ENCODE measurements at places on chromosomes 3 and 15.

GRCh38 chr3:77296527-77296926 is 256.6 kb downstream of the ROBO2 start:
- no peak for DNase-seq

DNA sequence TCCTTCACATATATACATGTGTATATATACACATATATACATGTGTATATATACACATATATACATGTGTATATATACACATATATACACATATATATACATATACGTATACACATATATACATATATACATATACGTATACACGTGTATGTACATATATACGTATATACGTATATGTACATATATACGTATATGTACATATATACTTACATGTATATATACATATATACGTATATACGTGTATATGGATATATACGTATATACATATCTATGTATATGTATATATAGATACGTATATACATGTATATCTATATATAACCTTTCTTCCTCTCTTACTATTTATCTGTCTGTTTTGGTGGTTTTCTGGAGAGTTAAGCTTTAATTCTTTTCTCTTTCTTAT is 114.8 kb downstream of the NR2E3 start:
- no peak for DNase-seq

GRCh38 chr15:86312486-86312885 is 232.8 kb downstream of the AGBL1 start:
- DNase-seq = no peak

DNA sequence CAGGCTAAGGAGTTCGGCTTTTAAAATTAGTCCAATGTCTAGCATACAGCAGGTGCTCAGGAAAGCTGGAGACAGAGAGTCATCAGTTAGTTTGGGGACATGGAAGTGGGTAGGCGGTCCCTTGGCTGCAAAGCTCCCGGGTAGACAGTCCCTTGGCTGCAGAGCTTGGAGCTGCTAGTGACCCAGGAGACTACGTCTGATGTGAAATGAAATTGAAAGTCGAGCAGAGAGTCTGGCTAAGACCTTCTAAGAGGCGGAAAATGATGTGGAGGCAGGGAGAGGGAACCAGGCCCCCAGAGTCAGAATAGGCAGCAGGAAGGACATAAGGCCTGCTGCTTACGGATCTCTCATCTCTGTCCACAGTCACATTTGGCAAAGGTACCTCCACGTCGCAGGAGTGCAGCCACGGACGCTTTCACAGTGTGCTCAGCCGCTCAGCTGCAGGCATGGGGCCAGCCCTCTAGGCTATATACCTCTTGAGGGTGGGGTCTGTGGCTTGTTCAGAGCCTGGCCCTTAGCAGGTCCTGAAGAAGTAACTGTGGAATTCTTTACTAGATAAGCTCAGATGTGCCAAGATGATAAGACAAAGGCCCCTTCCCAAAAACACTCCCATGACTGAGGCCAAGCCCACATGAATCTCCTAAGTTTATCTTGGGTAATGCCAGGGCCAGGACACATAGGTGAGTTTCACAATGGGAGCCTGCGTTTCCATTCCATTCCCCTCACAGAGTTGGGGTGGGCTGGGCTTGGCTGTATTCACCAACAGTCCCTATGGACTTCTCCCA is 131.7 kb downstream of the XXYLT1 start:
- DNase-seq = no peak

- no peak for DNase-seq
These were observed 487.2 kb upstream of the ATP11B start for GRCh38 chr3:182305881-182306665.

GRCh38 chr3:187237741-187238140 is 40.5 kb downstream of the RTP1 start:
- DNase-seq = no peak

GRCh38 chr3:27024493-27024892 is 344.7 kb downstream of the NEK10 start:
- no peak for DNase-seq

GRCh38 chr3:11390411-11391131 is 118.4 kb downstream of the ATG7 start:
- no peak for DNase-seq

GRCh38 chr3:58588030-58588614 is 10.9 kb upstream of the FAM107A start:
- no peak for DNase-seq

DNA sequence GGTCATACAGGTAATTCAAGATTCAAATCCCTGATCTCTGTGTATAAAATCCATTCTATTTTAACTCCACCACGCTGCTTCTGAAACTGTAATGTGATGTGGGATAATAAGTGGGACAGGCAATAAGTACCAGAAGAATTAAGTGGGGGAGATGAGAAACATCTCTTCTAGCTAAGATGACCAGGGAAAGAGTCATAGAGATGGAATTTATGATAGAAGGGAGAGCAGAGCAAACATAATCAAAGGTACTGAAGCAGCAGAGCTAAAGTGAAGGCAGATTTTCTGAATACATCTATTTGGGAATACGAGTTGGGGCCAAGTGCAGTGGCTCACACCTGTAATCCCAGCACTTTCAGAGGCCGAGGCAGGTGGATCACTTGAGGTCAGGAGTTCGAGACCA is 4.9 kb downstream of the MRPL47 start:
- DNase-seq = no peak

DNA sequence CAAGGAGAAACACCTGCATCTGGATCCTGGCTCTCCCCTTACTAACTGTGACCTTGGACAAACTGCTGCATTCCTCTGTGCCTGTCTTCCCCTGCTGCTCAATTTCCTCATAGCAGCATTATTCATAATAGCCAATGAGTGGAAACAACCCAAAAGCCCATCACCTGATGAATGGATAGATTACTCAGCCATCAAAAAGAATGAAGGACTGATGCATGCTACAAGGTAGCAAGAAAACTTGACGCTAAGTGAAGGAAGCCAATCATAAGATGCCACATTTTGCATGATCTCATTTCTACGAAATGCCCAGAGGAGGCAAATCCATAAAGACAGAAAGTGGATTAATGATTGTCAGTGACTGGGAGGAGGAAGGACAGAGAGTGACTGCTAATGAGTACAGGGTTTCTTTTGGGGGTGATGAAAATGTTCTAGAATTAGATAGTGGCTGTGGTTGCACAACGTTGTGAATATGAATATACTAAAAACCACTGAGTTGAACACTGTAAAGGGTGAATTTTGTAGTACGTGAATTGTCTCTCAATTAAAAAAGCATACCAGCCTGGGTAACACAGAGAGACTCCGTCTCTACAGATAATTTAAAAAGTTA is 11.2 kb downstream of the IGDCC4 start:
- DNase-seq = no peak

DNA sequence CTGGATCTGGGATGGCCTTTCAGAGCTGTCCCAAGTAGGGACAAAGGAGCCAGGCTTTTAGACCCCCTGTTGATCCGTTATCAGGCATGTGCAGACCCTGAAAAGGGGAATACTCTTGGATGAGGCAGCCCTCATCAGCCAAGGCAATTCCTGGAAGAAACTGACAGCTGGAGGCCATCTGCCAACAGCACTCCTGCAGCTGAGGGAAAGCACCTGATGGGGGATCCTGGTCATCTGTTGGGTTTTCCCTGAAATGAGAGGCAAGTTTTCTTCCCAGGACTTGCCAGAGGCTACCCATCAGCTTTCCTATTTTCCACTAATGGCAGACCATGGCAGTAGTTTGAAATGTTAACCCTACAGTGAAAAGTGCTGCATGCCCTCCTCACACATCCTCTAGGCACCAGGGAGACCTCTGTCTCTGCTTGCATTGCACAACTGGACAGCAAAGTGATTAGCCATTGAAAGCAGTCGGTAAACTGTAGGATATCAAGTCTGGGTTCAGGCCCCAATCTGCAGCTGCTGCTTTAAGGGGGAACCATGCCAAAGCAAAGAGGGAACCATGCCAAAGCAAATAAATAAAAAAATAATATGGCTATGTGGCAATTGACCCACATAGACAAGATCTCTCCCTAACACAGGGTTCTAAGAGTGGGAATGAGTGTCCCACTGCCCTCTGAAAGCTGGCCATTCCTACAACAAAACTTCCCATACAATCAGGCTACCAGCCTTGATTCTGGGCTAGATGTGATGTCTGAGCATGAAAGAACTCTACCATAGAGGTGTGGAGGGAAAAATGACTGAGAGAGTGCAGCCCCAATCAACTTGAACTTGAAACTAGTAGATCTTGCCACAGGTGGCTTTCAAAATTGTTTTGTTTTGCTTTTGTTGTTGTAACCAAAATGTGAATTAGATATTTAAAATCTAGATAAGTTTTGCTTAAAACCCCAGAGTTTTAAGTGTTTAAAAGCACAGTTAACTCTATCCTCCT is 232.0 kb upstream of the STT3B start:
- no peak for DNase-seq

GRCh38 chr15:51105430-51106016 is 10.8 kb upstream of the TNFAIP8L3 start:
- no peak for DNase-seq

DNA sequence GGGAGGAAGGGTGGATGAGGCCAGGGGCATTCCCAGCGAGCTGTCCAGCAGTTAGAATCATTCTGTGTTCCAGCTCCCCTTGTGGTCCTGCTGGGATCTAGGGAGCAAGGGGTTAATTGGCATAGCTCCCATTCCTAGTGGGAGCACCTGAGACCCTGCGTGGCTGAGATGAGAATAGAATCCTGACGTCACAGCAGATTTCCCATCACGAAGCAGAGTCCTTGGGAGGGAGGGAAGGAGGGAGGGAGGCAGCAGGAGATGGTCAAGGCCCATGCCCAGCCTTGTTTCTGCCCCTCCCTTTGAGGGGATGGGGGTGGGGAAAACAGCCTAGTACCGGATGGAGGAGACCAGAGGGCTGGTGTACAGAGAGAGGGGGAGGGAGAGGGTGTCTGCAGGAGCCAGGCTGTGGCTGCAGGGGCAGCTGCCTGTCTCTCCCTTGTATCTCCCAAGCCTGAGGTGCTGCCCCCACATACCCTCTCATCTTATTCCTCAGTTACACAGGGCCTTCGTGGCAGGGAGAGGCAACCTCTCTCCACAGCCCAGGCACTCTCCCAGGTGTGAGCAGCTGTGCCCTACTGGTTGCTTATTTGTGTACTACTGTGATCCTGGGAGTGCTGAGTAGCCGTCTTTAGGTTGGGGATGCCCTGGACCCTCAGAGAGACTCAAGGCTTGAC is 5.4 kb downstream of the TYRO3 start:
- no peak for DNase-seq

DNA sequence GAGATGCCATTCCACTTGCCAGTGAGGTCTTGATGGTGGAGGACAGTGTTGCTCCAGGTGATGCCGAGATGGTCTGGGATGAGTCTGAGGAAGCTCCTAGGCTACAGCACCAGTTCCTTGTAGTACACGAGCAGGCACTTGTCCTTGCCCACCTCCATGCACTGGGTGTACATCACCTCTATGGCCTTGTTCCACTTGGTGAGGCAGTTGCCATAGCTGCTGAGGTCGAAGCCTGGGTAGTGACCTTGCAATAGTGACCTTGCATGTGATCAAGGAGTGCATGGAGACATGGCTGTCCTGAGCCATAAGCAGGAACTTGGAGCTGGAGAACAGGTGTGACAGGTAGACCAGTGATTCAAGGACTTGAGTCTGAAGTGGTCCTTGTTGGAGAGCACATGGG is 47.6 kb downstream of the CDIN1 start:
- DNase-seq = no peak

GRCh38 chr15:70049701-70050301 is 47.9 kb downstream of the TLE3 start:
- DNase-seq = no peak

GRCh38 chr3:166897811-166898210 is 482.3 kb downstream of the ZBBX start:
- no peak for DNase-seq

DNA sequence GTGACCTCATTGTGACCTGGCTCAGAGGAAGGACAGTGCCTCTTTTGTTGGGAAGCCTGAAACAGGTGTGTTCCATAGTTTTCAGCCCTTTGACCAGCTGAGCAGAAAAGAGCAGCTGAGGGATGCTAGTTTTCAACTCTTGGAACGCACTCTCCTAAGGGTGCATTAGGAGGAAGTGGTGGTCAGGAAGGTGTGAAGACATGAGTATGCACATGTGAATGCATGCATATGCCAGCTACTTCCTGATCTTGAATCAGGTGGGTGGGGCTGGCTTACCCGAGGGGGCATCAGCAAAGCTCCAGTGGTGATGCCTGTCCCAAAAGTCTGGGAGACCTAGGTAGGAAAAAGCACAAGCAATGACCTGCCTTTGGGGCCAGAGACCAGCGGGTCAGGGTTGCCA is 23.3 kb upstream of the CEMIP start:
- DNase-seq = no peak

DNA sequence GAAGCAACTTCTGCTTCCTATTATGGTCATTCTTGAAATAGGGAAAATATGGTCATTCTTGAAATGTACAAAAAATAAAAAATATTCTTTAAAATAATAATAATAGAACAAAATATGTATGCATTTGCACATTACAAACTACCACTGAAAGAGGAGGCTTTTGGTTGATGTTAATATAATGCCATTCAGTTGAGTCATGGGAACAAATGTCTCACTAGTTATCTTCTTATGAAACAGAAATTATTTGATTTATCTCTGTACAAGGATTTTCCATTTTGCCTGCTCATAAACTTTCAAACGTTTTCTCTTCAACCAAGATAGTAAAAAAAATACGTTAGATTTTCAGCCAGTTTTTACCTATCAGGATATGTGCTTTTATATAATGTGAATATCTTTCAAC is 1662.7 kb downstream of the OTOL1 start:
- no peak for DNase-seq

- no peak for DNase-seq
These were observed 1.3 kb downstream of the DNAH1 start for GRCh38 chr3:52317208-52318000.

DNA sequence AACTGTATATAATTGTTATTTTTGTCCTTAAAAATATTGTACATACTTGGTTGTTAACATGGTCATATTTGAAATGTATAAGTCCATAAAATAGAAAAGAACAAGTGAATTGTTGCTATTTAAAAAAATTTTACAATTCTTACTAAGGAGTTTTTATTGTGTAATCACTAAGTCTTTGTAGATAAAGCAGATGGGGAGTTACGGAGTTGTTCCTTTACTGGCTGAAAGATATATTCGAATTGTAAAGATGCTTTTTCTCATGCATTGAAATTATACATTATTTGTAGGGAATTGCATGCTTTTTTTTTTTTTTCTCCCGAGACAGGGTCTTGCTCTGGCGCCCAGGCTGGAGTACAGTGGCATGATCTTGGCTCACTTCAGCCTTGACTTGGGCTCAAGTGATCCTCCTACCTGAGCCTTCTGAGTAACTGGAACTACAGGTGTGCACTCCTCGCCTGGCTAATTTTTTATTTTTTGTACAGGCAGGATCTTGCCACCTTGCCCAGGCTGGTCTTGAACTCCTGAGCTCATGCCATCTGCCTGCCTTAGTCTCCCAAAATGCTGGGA is 10.7 kb downstream of the NFKBIZ start:
- no peak for DNase-seq
